ENCODE measurements at places on chromosomes 3 and 15. TPM values are rescaled to one million over a fixed set of nuclear protein-coding genes. Genes with fewer than 3 reads are reported as not detected.

GRCh38 chr3:123679712-123680386 lies 95.0 kb upstream of the HACD2 start:
- DNase-seq, result no peak

DNA sequence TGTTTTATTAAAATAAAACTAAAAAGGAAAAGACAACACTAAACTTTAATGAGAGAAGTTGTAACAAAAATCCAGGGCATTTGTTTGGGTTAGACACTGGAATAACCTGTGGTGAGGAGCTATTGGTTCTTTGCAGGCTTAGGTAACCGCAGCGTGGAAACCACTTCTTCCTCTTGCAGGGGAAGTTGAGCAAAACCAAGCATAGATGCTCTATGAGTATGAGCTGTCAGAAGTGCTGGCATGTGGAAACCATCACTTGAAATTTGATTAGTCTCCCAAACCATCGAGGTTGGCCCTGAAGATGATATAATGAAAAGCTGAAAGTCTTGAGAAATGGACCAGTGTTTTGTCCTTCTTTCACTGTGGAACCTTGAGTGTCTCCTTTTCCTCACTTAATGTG lies 127.1 kb upstream of the RBMS3 start:
- no peak for DNase-seq

DNA sequence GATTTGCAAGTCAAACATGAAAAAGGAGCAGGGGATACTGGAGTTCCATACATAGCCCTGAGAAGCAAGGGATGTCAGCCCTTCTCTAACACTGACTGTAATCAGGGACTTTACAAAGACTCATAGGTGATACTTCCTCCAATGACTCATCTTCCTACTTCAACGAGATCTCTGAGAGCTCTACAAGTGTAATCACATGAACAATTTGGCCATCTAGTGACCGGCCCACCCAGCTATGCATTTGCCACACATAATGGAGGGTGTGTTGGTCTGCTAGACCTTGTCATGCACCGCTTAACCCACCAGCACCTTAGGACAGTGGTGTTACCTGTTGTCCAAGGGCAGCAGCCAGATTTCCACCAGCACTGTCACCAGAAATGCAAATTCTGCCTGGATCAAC lies 75.3 kb downstream of the NCEH1 start:
- no peak for DNase-seq

DNA sequence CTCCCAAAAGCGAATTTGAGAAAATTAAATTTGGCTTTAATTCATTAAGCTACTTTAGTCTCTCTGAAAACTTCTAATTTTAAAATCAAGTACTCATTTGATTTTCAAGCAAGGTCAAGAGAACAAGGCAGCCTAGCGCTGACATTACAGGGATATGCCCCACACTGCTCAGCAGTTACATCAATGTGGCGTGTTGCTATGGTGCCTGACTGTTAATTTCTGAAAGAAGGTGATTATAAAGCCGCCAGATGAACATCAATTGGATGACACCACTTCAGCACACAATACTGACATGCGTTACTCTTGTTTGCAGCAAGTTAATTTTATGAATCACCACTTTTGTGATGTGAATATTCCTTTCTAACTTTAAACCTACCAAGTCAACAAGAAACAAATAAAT lies 284.4 kb downstream of the FOXP1 start:
- DNase-seq, result no peak

DNA sequence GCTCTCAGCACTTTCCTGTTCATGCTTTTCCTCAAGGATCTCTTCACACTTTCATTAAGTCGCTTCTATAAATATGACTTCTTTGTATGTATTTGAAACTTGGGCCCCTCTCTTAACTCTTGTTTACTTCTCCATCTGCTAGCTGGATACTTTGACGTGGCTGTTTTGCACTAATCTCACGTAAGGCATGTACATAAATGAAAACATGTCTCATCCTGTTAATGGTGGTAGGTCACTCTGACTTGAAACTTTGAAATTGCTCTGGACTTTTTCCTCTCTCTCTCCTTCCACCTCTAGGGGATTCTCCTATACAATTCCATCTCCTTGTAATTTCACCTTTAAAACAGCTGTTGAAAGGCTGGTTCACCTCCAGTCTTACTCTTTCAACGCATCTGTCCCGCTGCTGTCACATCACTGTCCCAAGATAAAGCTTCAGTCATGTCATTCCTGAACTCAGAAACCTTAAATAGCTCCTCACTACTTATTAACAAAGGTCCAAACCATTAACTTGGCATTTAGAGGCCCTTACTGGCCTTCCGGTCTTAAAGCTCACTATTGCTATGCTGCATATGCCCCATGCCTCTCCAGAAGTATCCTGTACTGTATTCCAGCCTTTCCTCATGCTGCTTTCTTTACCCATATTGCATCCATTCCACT lies 1.2 kb downstream of the BLOC1S6 start:
- DNase-seq, result no peak

- DNase-seq, result no peak
Measured at GRCh38 chr15:101188637-101189408, 63.0 kb downstream of the CHSY1 start.

XXYLT1 gene
- total RNA-seq, result 6.7 TPM

DNA sequence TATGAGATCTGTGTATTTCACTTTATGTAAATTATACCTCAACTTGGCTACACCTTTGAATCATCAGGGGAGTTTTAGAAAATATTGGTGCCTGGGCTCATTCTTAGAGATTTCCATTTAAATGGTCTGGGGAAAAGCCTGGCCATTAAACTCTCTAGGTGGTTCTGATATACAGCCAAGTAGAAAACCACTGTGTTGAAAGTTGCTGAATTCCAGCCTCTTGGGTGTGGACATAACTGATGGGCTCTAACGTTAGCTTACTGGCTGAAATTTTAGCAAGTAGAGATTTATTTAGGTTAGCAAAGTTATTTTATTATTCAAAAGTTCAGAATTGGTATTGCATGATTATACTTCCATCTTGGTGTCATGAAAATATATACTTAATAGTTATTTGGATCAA lies 84.1 kb downstream of the ATG7 start:
- no peak for DNase-seq

ANKUB1 gene
- total RNA-seq, result not detected

CHL1 gene
- total RNA-seq, result 34.6 TPM

- no peak for DNase-seq
Measured at GRCh38 chr3:167565489-167565888, 88.3 kb downstream of the WDR49 start.

DNA sequence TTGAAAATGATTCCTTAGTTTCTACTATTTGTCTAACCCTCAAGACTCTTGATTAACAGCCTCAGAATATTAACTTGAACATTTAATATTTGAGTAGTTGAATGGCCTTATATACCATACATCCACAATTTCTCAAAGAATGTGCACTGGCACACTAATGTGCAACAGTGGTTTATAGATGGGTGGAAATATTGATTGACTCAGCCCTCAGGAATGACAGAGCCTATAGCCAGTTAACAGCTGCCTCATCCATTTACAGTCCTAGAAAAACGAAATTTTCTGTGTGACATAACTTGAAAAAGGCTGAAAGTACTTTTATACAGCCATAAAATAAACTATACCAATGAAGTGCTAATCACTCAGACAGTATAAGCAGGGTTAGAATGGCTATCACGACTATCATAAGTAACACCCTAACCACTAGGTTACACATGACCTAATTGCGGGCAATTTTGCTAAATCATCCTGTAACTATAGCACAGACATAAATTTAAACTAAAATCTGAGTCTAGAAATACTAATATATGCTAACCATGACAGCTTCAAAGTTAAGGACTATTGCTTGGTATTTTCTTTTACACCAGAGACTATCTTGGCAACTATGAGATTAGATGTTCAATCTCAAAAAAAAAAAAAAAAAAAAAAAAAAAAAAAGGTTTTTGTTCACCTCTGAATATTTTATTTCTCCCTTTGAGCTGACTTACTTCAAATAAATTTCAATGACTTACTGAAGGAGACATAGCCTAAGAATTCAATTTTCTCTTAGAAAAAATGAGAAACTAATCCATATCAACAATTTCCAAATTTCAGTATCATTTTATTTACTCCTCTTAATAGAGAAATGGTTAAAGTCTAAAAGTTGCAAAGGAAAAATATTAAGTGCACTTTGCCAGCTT lies 9.3 kb downstream of the SECISBP2L start:
- DNase-seq, result no peak

P2RY14 gene
- 0.60 TPM for total RNA-seq

GRCh38 chr3:10365791-10366190 lies 44.9 kb upstream of the SEC13 start:
- DNase-seq, result no peak

NEK10 gene
- total RNA-seq, result 1.4 TPM

FAM107A gene
- total RNA-seq, result 15.0 TPM

- no peak for DNase-seq
Measured at GRCh38 chr15:78629031-78629715, 8.4 kb upstream of the CHRNA3 start.

Data from transverse colon (tissue), 4 donors.